ENCODE measurements at places on chromosomes 5 and 9. TPM values are rescaled to one million over a fixed set of nuclear protein-coding genes. Genes with fewer than 3 reads are reported as not detected.

The FAM153A gene
- total RNA-seq, result 27.0 TPM

The NMUR2 gene
- total RNA-seq, result not detected

The SLCO6A1 gene
- not detected for total RNA-seq

The CMYA5 gene
- total RNA-seq, result 0.16 TPM

The SH2D3C gene
- 20.4 TPM for total RNA-seq

The LTC4S gene
- not detected for total RNA-seq

The PAEP gene
- not detected for total RNA-seq

The NDUFS4 gene
- total RNA-seq, result 65.4 TPM

The WHRN gene
- total RNA-seq, result 5.8 TPM

The INSL4 gene
- not detected for total RNA-seq

The DMRT1 gene
- total RNA-seq, result not detected

The SPINK7 gene
- not detected for total RNA-seq

The C5orf58 gene
- total RNA-seq, result not detected

The SMIM3 gene
- total RNA-seq, result 10.4 TPM

The LRRC14B gene
- 0.23 TPM for total RNA-seq

The ARL10 gene
- 12.1 TPM for total RNA-seq

The NTRK2 gene
- total RNA-seq, result 0.02 TPM

The KLHL3 gene
- total RNA-seq, result 10.8 TPM

The NR6A1 gene
- total RNA-seq, result 1.3 TPM

The HTR1A gene
- not detected for total RNA-seq

The TAF11L10 gene
- total RNA-seq, result not detected

The TAF1L gene
- 0.04 TPM for total RNA-seq
